Kasumi-1 (cell line): ENCODE measurements at places on chromosomes 7 and 10.

DNA sequence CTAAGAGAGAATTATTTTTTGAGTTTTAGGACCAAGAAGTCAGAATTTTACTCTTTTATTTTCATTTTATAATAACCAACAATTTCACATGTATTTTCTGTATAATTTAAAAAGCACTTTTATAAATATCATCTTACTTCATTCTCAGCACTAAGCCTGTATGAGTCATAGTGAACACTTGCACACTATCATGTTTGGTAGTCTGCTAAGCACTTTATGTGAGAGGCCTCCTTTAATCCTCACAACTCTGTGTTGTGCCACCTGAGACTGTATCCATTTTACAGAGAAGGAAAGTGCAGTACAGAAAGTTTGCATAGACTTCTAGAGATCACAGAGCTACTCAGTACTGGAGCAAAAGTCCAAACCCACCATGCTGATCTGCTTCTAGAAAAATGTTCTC lies 939.6 kb downstream of the NRG3 start:
- no peak for DNase-seq

GRCh38 chr10:17808971-17809841 lies at the start of gene MRC1:
Gene MRC1 (plus strand): TSS chr10:17809348. CDS start chr10:17809466, 118 bp downstream.
- peak; percentile 8 for DNase-seq

DNA sequence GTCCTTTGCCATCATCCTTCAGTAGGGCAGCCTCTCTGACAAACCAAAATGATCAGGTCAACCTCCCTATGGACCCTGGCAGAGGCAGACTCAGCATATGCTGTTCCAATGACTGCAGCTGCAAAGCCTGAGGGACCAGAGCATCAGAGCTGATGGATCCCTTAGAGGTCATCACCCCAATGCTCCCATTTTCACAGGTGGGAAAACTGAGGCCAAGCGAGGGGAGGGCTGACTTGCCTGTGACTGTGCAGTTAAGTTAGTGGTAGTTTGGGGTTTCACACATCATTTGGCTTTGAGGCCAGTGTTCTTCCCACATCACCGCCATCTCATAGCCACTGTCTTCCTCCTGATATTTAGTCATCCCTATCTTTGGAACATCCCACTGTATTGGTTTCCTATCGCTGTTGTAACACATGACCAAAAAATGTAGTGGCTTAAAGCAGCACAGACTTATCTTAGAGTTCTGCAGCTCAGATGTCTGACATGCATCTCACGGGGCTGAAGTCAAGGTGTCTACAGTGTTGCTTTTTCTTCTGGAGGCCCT lies 69.3 kb upstream of the PDZD8 start:
- DNase-seq, result no peak

DNA sequence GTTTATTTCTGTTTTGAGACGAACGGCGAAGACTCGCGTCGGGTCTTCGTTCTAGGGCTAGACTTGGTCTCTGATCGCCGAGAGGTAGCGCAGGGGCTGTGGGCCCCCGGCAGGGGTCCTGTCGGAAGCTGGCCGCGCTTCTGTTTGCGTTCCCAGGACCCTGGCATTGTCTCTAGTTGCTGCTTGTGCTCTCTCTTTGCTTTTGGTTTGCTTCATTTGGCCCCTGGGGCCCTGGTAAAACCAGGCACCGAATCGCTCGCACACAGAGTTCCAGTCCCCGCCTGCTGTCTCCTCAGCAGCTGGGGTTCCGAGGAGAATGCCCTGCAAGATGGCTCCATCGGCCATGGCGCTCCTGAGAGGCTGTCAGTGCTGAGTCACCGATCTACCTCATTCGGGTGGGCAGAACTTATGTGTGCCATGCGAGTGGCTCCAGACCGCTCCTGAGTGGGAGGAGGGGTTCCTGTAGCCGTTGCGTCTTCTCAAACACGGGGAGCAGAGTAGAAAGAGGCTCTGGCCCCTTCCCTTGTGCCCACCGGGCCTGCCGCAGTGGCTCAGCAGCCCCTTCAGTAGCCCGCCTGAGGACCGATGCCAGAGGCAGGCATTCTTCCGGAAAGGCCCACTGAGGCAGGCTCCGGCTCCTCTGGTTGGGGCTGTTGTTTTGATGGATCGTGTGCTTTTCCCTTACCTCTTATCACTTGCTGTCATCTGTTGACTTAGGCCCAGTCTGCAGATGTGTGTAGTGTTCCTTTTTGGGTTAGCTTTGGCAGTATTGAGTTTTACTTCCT lies 826 bp downstream of the CHPF2 start:
- DNase-seq, result peak; percentile 40

DNA sequence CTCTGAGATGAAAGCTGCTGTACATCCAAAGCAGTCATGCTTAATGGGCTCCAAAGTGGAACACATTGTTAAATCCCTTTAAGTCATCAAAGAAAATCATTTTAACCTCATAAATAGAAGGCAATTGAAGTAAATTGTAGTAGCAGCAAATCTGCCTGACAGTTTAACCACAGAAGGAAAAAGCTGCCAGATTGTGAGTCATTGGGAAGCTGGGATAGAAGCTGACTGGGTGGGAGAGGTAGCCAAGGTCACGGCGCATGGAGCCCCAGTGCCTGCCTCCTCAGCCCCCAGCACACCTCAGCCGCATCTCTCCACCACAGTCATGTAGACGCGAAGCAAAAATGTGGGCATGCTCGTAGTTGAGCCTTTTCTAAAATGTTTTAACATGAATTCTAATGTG lies 44.0 kb downstream of the TARP start:
- DNase-seq, result peak; percentile 58

GRCh38 chr7:34131371-34131770 lies 226.0 kb downstream of the BMPER start:
- DNase-seq, result no peak

DNA sequence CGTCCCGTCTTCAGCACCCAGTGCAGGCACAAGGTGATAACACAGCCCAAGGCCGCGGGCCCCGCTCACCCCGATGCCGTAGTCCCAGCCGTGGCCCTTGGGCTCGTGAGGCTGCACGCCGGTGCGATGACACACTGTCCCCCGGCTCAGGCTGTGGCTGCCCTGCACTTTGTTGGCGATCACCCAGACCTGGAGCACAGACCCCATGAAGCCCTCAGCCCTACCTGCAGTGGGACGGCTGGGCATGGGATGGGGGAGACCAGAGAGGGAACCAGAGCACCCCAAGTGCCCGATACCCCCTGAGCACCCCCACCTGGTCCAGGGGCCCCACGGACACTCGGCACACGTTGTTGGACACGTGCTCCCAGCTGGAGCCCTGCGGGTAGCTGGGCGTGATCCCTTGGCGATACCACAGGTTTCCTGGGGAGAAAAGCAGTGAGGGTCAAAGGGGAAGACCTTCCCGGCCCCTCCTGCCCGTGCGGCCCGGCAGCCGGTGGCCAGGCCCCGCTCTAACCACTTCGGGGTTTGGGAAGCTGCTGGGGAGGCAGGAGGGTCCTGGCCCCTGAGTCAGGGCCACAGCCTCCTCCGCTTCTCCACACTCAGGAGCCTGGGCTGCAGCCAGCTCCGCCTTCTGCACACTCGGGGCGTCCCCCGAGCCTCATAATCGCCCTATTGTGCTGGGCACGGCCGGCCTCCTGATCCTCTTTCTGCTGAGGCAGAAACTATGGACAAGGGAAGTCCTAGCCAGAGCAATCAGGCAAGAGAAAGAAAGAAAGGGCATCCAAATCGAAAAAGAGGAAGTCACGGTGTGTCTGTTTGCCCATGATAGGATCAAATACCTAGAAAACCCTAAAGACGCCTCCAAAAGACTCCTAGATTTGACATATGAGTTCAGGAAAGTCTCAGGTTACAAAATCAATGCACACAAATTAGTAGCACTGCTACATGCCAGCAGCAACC lies 6.7 kb downstream of the BHLHA15 start:
- peak; percentile 86 for DNase-seq

GRCh38 chr10:123614888-123615287 lies 51.3 kb upstream of the GPR26 start:
- DNase-seq, result peak; percentile 47

GRCh38 chr10:23994459-23995046 lies 214.4 kb upstream of the KIAA1217 start:
- DNase-seq, result peak; percentile 78
